ENCODE measurements at places on chromosomes 3 and 15.

- no peak for DNase-seq
Measured at GRCh38 chr3:186815435-186815834, 9.2 kb upstream of the RFC4 start.

- DNase-seq = no peak
Measured at GRCh38 chr3:12986521-12986920, 86.7 kb downstream of the IQSEC1 start.

- DNase-seq = no peak
Measured at GRCh38 chr15:79329171-79329611, 18.3 kb downstream of the TMED3 start.

- peak; percentile 57 for DNase-seq
Measured at GRCh38 chr3:143081844-143082778, 37.5 kb upstream of the CHST2 start.

DNA sequence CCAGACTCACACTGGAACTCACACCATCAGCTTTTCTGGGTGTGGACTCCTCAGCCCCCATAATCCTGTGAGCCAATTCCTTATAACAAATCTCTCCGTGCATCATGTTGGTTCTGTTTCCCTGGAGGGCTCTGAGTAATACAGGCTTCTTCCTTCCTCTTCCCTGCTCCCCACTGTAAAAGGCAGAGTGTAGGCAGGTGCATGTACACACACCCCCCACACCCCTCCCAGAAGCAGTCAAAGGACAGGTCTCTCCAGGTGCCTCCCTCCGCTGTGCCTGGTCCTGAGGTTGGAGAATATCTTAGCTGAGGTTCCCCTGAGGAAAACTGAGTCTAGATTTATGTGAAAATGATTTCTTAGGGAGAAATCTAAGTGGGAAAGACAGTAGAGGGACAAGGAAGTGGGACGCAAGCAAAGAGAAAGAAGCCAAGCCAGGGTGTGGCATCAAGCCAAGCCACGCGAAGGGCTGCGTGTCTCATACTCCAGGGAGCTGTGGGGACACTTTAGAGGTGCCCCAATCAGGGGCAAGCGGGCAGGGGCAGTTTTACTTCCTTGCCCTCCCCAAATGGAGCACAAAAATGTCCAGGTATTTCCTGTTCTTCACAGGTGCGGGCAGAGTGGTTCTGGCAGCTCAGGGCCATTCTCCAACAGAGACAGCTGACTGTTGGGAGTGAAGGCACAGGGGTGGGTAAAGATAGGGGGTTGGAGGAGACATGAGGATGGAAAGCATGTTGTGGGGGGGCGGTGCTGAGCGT, 86.6 kb downstream of the HMG20A start:
- no peak for DNase-seq

DNA sequence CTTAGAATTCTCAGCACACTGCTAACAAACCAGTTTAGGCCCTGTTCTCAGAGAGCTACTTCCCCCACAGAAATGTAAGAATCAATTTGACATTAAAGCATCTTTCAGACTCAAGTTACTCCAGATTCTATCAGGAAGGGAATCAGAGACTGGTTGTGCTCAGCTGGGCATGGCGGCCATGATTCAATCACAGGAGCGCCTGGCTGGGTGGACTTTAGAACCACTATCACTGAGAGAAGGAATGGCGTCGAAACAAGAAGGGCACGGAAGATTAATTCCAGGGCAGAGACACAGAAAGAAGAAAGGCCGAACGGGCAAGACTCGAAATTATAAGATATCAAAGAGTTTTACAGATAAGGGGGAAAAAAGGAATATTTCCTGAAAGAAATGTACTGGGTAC, 6.2 kb downstream of the TNIK start:
- no peak for DNase-seq

GRCh38 chr3:189625572-189625971, 5.6 kb upstream of the TP63 start:
- no peak for DNase-seq

DNA sequence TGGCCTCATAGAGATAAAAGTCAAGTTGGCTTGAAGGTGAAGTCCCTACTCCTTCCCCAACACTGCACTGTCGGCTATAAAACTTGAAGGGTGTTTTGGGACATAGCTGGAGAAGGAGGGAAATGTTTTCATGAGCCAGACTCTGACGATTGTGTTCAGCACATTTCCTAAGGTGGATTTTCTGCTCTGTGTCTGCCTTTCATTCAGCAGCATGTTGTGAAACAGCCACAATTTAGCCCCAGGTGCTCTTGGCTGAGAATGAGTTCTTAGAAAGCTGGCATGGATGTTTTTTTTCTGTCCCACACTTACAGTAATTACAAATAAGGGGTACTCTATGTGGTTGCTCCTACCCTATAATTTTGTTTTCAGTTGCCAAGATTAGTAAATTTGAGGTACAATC, 492.4 kb downstream of the MCTP2 start:
- DNase-seq = no peak

- DNase-seq = no peak
Measured at GRCh38 chr3:9793161-9793781, 389 bp downstream of the ARPC4 start.
